ENCODE measurements at places on chromosomes 16 and 17.

DNA sequence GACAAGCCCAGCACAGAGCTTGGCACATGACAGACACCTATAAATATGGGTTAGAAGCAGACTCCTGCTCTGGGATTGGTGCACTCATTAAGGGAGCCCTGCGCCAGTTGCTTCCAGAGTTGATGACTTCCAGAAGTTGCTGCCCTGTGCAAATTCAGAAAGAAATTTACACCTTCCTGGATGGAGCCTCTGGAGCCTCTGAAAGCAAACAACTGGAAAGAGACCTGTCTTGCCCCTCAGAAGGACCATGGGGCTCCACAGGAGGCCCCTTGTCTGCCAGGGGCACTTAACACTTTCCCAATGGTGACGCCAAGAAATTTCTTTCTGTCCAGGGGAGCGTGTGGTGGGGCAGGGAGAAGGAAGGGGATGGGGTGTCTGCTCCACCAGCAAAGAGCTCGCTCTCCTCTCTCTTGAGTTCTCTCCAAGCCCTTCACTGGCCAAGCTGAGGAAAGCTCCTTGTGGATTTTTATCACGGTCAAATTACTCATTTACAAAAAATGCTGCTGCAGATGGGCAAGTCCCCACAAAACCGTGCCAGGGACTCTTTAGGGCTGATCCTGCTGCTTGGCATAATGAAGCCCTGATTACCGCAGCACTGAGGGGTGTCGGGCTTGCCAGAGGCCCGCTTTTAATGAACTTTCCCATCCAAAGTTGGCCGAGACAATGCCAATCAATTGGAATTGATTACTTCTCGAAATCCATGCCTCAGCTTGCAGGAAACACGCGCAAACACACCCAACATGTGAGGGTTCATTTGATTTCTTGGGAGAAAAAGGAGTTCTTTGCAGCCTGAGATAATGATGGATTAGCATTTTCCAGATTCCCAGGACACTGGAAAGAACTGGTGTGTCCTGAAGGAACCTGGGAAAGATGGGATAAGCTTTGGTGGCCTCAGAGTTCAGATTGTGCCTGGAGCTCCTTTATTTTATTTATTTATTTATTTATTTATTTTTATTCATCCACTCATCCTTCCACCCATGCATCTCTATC, 583.6 kb upstream of the CDH5 start:
- peak; percentile 48 for DNase-seq
- H3K36me3 ChIP-seq: no peaks in the 10 kb centered on the region
- no peak overlapping the region for H3K27ac ChIP-seq
- H3K27me3 ChIP-seq: no peaks in the 10 kb centered on the region
- no peaks in the 10 kb centered on the region for H3K4me1 ChIP-seq

DNA sequence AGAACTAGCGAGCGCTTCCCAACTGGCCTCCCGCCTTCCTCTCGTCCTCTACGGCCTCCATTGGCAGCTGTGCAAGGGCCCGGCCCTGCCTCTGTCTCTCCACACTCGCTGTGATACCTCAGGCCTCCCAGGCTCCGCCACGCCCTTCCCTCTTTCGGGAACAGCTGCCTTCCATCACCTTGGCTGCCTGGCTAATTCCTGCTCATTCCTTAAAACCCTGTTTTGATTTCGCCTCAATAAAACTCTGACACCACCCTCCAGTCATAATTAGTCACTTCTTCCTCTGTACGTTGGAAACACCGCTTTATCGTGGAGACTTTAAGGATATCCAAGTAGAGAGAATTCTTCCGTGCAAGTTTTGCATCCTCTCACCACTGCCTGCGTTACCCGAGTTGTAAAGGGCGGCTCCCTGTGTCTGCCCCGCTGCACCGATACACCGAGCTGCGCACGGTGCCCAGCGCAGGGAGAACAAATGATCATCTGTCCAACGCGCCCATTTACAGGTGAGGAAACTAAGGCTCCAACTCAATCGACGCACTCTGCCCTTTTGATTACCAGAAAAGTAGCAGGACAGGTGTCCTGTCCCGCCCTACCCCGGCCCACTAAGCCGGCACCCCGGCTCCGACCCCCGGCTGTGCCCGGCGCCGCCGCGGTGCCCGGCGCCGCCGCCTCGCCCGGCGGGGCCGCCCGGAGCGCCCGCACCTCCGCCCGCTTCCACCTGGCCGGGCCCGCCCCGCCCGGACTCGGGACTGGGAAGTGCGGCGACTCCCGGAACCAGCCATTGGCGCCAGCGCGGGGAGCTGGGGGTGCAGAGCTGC, 139.7 kb downstream of the SEC14L1 start:
- H3K27ac ChIP-seq: no peak overlapping the region
- H3K4me1 ChIP-seq: peaks cover 32% of the 10 kb centered on the region
- no peaks in the 10 kb centered on the region for H3K27me3 ChIP-seq

DNA sequence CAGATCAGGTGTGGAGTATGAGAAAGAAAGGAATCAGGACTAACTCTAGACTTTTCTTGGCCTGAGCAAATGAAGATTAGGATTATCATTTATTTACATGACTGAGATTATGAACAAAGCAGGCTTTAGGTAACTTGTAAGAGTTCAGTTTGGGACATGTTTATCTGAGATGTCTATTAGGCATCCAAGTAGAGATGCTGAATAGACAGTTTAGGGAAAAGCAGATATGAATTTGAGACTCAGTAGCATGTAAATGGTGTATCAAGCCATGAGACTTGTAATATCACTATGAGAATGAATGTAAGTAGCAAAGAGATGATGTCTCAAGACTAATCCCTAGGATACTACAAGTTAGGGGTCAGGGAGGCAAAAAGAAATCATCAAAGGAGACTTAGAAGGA, 8.6 kb upstream of the HS3ST2 start:
- DNase-seq: no peak
- no peak overlapping the region for H3K4me3 ChIP-seq
- no peaks in the 10 kb centered on the region for H3K4me1 ChIP-seq
- no peak overlapping the region for H3K27ac ChIP-seq
- H3K27me3 ChIP-seq: peaks cover 55% of the 10 kb centered on the region

DNA sequence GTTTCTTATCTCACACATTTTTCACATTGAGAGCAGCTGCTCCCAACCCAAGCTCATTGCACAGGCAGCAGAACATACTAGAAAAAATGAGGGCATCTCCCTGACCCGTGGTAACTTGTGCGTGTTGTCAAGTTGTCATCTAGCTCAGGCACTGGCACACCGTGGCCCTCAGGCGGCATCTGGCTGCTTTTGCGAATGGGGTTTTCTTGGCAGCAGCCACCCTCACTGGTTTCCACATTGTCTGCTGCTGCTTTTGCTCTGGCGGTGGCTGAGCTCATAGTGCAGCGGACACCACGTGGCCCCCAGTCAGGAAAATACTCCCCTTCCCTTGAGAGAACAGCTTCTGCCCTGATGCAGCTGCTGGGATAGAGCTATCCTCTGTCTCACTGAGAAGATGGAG, 9.4 kb upstream of the TEDC2 start:
- H3K27me3 ChIP-seq: no peaks in the 10 kb centered on the region
- peaks cover 42% of the 10 kb centered on the region for H3K36me3 ChIP-seq
- no peak overlapping the region for H3K4me3 ChIP-seq
- H3K4me1 ChIP-seq: peaks cover 20% of the 10 kb centered on the region
- H3K27ac ChIP-seq: no peak overlapping the region

- H3K27me3 ChIP-seq: no peaks in the 10 kb centered on the region
- H3K4me3 ChIP-seq: no peak overlapping the region
- peak overlapping the region; percentile 73 for H3K27ac ChIP-seq
- H3K4me1 ChIP-seq: peaks cover 59% of the 10 kb centered on the region
Observed at GRCh38 chr17:77315551-77316190, 174.9 kb downstream of the SEC14L1 start.

Measured in mesenchymal stem cell (in vitro differentiated cells and primary cell).